ENCODE measurements at places on chromosomes 4 and X. TPM values are rescaled to one million over a fixed set of nuclear protein-coding genes. Genes with fewer than 3 reads are reported as not detected.
A peak's percentile ranks its signal among the peaks of the same experiment; 100 is the strongest.

- no peaks in the 10 kb centered on the region for H3K4me1 ChIP-seq
- H3K27ac ChIP-seq = no peak overlapping the region
These were observed 291.2 kb upstream of the HS3ST1 start for GRCh38 chr4:11719879-11720278.

- no peaks in the 10 kb centered on the region for H3K27me3 ChIP-seq
- no peaks in the 10 kb centered on the region for H3K36me3 ChIP-seq
- H3K4me1 ChIP-seq = peaks cover 3% of the 10 kb centered on the region
- H3K4me3 ChIP-seq = no peak overlapping the region
- H3K27ac ChIP-seq = no peak overlapping the region
- DNase-seq = no peak
These were observed 61.2 kb upstream of the RAI2 start for GRCh38 chrX:17922303-17922702.

- H3K36me3 ChIP-seq = no peaks in the 10 kb centered on the region
- H3K4me3 ChIP-seq = no peak overlapping the region
- no peaks in the 10 kb centered on the region for H3K27me3 ChIP-seq
- no peaks in the 10 kb centered on the region for H3K4me1 ChIP-seq
These were observed 159.3 kb downstream of the DCAF12L1 start for GRCh38 chrX:126393284-126393683.

- DNase-seq = no peak
- no peaks in the 10 kb centered on the region for H3K36me3 ChIP-seq
- H3K27me3 ChIP-seq = no peaks in the 10 kb centered on the region
- H3K27ac ChIP-seq = no peak overlapping the region
- no peak overlapping the region for H3K4me3 ChIP-seq
These were observed 88.4 kb upstream of the TLL1 start for GRCh38 chr4:165784672-165785071.

- H3K4me1 ChIP-seq = peaks cover 31% of the 10 kb centered on the region
- H3K36me3 ChIP-seq = peaks cover 4% of the 10 kb centered on the region
- no peak overlapping the region for H3K4me3 ChIP-seq
- H3K27ac ChIP-seq = no peak overlapping the region
These were observed 47.2 kb downstream of the AFAP1 start for GRCh38 chr4:7892212-7893019.

DNA sequence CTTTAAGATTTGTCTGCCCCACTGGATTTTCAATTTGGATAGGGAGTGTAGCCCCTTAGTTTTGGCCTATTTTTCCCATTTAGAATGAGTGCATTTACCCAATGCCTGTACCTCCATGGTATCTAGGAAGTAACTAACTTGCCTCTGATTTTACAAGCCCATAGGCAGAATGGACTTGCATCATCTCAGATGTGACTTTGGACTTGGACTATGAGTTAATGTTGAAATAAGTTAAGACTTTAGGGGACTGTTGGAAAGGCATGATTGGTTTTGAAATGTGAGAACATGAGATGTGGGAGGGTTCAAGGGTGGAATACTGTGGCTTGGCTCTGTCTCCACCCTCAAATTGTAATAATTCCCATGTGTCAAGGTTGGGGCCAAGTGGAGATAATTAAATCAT, 2480.2 kb downstream of the PCDH7 start:
- no peaks in the 10 kb centered on the region for H3K36me3 ChIP-seq
- H3K4me3 ChIP-seq = no peak overlapping the region
- no peaks in the 10 kb centered on the region for H3K4me1 ChIP-seq
- H3K27ac ChIP-seq = no peak overlapping the region
- no peaks in the 10 kb centered on the region for H3K27me3 ChIP-seq
- DNase-seq = no peak

DNA sequence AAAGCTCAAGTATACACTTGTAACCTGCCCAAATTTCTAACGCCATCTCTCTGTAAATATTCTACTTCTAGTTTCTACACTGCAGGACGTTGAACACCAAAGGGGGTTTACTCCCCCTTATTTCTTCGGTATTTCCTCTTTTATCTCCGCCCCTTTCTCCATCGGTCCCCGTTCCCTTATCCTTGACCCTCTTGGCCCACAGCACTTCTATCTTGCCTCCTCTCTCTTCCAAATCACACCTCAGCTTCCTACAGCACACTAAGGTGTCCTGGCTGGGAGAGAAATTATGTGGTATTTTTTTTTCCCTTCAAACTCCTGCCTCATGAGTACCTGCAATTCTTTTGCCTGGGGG, 715 bp downstream of the ZMAT1 start:
- H3K4me3 ChIP-seq = peak overlapping the region; percentile 77
- H3K36me3 ChIP-seq = peaks cover 4% of the 10 kb centered on the region
- peaks cover 11% of the 10 kb centered on the region for H3K4me1 ChIP-seq
- H3K27ac ChIP-seq = peak overlapping the region; percentile 77
- no peaks in the 10 kb centered on the region for H3K27me3 ChIP-seq

- H3K27me3 ChIP-seq = peaks cover 5% of the 10 kb centered on the region
- H3K4me3 ChIP-seq = no peak overlapping the region
- peak; percentile 27 for DNase-seq
- H3K4me1 ChIP-seq = peaks cover 5% of the 10 kb centered on the region
- no peak overlapping the region for H3K27ac ChIP-seq
These were observed 29.0 kb upstream of the C4orf50 start for GRCh38 chr4:6047130-6047673.

- no peaks in the 10 kb centered on the region for H3K27me3 ChIP-seq
- no peak overlapping the region for H3K27ac ChIP-seq
- no peak overlapping the region for H3K4me3 ChIP-seq
- no peaks in the 10 kb centered on the region for H3K36me3 ChIP-seq
- DNase-seq = no peak
These were observed 78.7 kb upstream of the DCLK2 start for GRCh38 chr4:149999485-150000074.

DNA sequence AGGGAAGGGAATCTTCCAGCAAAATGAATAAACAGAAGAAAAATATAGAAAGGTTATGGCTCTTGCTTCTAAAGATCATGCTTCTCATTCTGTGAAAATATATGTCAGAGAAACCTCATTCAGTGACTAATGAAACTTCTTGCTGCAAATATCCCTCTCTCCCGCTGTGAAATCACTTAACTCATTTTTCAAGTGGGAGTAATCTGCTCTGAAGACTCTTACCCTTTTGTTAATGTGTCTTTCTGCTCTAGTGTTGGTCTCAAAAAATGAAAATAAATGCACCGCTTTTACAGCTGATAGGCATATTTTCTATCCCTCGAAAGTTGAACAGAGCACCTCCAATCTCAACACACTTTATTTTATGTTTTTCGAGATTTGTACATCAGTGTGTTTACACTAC, 252.3 kb downstream of the NLGN4X start:
- H3K27me3 ChIP-seq = no peaks in the 10 kb centered on the region
- no peak overlapping the region for H3K4me3 ChIP-seq

DNA sequence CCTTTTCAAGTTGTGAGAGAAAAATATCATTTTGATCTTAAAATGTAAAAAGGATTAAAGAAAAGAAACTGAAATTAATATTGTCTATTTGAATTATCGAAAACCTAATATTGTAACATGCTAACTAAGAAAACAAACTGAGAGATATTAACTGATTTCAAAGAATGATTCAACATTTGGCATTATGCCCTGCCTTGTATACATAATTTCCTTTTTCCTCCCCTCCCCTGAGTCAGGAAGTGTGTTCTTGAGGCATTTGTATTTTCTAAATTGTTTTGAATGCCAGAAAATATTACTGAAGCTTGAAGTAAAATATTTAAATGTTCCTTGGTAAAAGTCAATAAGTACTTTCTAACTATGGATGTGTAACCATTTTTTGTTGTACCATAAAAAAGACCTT, 49.4 kb downstream of the RPS6KA3 start:
- peaks cover 54% of the 10 kb centered on the region for H3K4me1 ChIP-seq
- no peak overlapping the region for H3K27ac ChIP-seq
- H3K4me3 ChIP-seq = no peak overlapping the region
- no peaks in the 10 kb centered on the region for H3K27me3 ChIP-seq
- no peak for DNase-seq

- H3K27me3 ChIP-seq = no peaks in the 10 kb centered on the region
- no peak overlapping the region for H3K27ac ChIP-seq
- H3K4me1 ChIP-seq = no peaks in the 10 kb centered on the region
- no peaks in the 10 kb centered on the region for H3K36me3 ChIP-seq
- DNase-seq = no peak
These were observed 262.5 kb downstream of the FBXW7 start for GRCh38 chr4:152273343-152273742.

- no peak for DNase-seq
- H3K27ac ChIP-seq = no peak overlapping the region
- no peaks in the 10 kb centered on the region for H3K4me1 ChIP-seq
- no peaks in the 10 kb centered on the region for H3K36me3 ChIP-seq
These were observed 102.5 kb upstream of the ANXA10 start for GRCh38 chr4:167989815-167990214.

The PRKG2 gene
- 0.10 TPM for total RNA-seq

The MTMR8 gene
- 5.8 TPM for total RNA-seq

The HHIP gene
- total RNA-seq = not detected

The TMPRSS11D gene
- not detected for total RNA-seq

The PIGA gene
- 31.1 TPM for total RNA-seq

The UGT2B15 gene
- total RNA-seq = not detected

The POF1B gene
- total RNA-seq = 0.21 TPM

All from activated CD4-positive, alpha-beta memory T cell treated with anti-CD3 and anti-CD28 coated beads for 36 hours (primary cell).